ENCODE measurements at places on chromosomes 3 and 15.

GRCh38 chr15:73959012-73959581 lies 32.8 kb downstream of the LOXL1 start:
- DNase-seq: no peak

DNA sequence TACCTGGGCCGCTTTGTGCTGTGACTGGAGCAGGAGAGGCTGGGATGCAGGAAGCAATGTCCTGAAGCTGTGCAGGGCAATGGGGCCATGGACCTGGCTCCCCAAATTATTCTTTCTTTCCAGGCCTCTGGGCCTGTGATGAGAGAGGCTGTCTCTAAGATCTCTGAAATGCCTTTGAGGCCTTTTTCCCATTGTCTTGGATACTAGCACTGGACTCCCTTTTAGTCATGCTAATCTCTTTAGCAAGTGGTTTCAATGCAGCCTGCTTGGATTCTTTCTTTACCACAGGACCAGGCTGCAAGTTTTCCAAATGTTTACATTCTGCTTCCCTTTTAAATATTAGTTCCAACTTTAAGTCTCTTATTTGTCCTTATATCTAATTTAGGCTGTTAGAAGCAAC lies 64.8 kb upstream of the SGO1 start:
- DNase-seq: no peak

DNA sequence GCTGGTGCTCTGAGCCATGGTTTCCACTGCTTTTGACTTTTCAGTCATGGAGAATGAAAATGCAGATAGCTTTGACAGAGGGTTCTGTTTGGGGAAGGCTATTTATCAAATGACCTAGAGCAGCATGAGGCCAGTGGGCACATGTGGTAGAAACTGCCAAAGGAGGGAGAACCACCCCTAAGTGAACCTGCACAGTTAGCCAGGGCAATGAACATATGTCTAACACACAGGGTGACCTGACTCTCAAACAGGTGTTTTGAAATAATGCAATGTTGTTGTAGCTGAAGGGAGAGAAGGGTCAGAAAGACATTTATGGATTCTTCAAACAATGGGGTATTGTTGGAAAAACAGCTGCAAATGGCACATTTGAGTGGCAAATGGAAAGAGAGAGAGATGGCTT lies 174.4 kb upstream of the FAM3D start:
- no peak for DNase-seq

DNA sequence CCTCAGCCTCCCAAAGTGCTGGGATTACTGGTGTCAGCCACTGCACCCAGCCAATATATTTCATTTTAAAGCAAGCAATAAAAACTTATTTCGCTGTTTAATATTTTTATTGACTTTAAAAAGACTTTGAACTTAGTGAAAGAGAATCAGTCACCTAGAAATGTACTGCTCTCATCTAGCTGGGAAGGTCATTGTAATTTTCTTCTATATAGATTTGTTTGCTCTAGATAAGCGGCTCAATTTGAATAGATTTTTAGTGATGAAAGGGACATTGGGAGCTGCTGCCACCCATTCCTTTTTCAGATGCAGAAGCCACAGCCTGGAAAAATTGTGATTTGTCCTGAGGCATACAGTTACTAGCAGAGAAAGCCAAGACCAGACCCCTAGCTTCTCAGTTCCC lies 40.1 kb downstream of the CAPN7 start:
- no peak for DNase-seq

GRCh38 chr3:120451806-120452205 lies 1.0 kb upstream of the FSTL1 start:
- DNase-seq: no peak

DNA sequence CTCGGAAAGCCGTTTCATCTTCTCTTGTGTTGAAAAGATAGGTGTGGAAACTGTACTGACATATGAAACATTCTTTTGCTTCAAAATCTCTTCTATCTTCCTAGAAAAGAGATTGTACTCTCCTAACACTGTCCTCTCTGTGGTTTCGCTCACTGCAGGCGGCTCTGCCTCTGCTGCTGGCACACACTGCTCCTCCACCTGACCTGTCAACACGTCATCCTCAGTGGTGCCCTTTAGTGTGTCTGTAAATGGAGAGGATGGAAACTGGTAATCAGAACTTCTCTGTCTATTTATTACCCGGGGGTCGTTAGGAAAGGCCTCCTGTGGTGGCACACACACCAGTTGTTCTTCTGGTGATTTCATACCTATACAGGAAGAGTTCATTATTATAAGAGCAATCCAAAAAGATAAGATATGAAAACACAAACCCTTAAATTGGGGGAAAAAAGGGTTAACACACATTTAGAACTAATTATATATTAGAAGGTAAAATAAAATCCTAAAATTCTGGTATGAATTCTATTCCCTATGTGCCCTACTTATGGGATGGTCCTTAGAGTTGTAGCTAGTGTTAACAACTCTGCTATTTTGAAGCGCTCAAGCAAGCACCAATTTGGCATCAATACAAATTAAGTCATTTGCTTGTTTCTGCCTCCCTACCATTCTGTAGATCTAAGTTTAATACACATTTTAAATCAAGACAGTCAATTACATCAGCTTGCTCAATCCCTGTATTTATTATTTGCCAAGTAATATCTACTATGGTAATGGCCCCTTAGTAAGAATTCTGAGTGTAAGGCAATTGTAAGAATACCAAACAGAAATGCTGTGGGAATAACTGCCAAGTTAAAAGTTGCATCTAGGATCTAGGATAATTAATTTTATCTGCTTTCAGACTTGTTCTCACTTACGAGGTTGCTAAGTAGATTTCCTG lies 49.2 kb downstream of the TASOR start:
- no peak for DNase-seq

- DNase-seq: no peak
Measured at GRCh38 chr3:59251869-59252268, 202.0 kb upstream of the CFAP20DC start.

- no peak for DNase-seq
Measured at GRCh38 chr3:136192831-136193230, 3.3 kb downstream of the MSL2 start.

GRCh38 chr3:14323401-14324223 lies 78.8 kb upstream of the SLC6A6 start:
- no peak for DNase-seq

DNA sequence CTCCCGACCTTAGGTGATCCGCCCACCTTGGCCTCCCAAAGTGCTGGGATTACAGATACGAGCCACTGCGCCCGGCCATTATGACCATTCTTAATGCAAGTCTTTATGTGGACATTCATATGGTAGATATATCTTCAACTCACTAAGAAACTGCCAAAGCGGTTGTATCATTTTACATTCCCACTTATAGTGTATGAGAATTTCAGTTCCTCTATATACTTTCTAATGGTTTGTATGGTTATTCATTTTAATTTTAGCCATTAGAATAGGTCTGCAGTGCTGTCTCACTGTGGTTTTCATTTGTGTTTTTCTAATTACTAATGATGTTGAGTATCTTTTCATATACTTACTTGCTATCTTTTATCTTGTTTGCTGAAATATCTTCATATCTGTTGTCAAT lies 32.5 kb downstream of the TCF12 start:
- no peak for DNase-seq

DNA sequence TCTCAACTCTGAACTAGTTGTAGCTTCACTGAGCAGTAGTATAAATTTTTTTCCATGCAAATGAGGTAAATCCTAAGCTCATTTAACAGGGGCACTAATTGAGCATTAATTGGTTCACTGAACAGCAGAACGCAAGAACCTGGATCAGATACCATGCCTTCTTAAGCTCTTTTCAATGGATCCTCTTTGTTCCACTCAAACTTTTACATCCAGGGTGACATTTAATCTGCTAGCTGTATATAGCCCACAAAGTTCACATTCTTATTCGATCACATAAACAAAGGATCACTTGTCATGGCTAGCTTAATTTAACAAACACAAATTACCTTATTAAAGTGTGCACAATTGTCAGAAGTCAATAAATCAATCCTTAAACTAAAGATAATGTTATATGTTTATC lies 281.6 kb downstream of the CNTN6 start:
- no peak for DNase-seq

DNA sequence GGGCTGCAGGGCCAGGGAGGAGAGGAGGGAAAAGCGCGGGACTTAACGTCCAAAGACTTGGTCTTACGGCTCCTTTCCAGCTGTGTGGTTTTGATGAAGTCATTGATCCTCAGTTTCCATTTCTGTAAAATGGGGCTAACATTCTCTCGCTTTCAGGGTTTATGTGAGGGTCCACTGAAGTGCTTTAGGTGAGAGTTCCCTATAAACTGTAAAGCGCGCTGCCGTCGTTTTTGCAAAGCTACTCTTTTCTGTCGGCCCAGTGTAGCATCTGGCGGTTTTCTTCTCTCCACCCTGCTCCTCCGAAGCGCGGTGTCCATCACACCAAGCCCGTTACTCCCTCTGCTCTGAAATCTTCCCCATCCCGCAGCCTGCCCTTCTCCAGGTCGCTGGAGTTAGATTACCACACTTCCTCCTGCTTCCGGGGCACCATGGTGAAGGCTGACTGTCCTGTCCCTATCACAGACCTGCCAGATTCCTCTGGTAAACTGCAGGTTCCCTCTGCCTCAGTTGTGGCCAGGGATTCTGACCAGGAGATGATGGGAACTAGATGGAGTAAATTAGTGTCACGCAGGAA lies 702 bp upstream of the DNAJC17 start:
- DNase-seq: no peak

DNA sequence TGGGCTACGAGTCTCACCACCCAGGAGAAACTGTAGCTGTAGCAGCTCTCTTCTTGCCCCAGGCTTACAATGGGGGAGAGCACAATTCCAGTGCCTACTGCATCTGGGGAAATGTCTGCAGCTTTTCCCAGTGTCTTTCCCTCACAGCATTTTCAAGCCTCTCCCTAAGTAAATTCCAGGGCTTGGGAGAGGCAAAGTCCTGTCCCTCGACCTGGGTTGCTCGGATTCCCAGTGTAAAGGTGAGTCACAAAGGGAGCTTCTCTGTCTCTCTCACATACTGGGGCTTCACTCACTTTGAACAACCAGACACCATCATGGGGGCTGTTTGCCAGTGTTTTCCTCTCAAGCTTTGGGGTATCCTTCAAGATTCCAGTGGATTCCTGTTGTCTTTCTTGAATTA lies 689.4 kb upstream of the NAALADL2 start:
- DNase-seq: no peak

DNA sequence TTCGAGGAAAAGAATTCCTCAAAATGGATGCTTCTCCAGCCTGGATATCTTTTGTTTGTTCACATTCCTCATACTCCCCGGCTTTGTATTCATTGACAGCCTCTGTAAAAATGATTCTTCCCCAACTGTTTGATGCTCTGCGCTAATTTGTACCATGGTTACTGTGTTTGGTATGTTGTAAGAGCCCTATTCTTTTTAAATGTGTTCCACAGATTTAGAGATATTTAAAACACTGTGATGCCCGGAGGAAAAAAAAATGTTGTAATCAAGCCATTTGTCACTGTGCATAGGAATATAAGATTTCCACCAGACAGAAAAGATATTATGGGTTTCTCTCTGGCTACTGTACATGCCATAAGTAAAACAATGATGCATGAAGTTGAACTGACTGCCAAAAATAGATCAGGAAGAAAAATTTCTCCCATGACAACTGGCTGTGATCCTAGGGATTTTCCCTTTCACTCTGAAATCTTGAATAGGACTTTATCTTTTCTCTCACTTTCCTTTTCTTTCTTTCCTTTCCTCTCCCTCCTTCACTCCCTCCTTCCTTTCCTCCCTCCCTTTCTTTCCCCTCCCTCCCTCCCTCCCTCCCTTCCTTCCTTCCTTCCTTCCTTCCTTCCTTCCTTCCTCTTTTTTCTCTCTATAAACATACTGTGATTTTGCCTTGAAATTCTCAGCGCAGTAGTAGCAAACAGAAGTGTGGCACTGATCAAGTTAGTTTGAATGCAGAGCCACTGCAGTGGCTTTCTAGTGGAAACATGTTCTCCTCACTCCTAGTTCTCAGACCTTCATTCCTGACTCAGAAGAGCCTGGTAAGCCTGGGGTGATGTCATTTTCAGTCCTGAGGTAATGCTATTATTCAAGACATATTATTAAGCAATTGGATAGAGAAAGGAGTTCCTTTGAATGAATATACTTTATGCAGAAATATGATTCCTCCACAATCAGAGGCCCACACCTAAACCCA lies 254.9 kb upstream of the TBL1XR1 start:
- no peak for DNase-seq

DNA sequence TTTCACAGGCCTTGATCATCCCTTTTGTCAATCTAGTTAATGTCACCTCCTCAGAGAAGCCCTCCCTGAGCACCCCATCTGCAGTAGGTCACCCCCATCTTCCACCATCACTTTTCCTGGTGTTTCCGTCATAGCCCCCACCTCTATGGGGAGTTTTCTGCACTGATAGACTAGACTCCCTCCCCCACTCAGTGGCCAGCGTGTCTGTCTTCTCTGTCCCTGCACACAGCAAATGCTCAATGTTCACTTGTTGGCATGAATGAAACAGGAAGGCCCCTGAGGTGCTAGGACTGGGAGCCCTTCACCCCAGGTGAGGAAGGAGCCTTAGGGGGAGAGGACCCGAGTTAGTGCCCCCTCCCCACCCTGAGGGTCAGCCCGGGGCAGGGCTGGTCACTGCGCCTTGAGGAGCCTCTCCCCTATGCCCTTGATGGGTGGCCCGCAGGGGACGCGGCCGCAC lies 15.8 kb upstream of the FANCD2 start:
- DNase-seq: no peak

DNA sequence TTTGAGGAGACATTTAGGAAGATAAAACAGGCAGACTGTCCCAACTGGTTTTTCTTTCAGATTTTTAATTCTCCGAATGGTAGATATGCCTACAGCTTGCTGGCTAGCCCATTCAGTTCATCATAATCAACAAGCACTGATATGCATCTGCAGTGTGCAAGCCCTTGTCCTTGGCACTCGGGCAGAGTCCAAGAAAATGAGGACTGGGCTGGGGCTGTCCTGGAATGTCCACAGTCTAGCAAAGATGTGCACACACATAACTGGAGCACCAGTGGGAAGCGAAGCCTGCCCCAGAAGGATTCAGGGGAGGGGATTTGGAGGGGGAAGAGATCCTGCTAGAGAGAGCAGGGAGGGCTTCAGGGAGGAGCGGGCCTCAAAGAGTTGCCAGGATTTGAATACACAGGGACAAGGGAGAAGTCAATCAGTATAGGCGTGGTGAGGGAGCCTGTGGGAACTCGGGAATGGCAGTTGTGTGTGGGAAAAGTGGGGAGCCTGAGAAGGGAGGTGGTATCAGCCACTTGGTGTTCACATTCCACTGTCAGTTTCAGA lies 8.7 kb downstream of the FAH start:
- no peak for DNase-seq

DNA sequence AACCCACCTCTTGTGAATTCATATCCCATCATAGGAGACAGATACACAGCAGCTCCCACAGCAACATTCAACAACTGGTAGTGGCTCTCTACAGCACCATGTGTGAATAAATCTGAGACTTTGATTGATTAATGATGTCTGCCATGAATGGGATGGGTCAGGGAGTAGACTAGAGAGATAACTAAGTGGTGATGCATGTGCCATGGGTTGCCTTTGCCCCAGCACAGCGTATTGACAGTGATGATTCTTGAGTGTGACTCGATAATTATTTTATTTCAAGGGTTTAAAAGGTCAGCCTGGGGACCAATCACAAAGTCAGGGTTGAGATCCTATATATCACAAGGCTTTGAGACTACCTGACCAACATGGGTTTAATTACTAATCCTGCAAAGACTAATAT lies 295.9 kb downstream of the PTPRG start:
- no peak for DNase-seq

Data from SHP77 (cell line).